ENCODE measurements at places on chromosomes 1 and 21.

DNA sequence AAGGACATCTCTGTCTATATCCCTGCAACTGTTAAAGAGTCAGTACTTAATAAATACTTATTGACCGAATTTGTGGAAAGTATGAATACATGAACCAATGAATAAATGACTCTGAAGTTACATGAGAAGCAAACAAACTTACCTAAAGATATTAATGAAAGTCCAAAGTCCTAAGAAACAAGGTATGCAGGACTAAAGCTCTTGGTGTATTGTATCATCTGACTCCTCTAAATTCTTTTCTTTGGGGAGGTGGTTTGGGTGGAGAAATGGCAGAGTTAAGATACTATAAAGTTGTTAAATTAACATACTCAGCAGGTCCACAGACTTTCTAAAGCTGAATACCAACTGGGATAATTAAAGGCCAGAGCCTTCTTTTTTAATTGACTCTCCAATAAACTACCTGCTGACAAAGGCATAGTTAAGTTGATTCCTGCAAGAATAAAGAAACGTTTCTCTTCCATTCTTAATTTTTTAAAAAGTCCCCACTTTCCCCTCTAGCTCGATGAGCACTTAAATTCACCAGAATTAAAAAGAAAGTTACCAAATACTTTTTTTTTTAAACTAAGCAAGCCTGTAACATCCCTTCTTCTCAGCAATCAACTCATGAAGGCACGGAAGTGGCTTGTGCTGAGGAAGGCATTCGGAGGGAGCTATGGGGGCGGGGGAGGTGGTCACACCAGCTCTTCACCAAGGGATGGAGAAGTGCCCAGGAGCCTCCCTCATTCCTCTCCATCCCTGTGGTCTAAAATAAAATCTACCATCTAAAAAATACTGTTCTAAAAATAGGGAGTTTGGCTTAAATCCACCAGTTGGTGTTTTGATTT lies 61.1 kb downstream of the GADD45A start:
- DNase-seq: no peak

GRCh38 chr1:9249534-9250410 lies 15.2 kb downstream of the H6PD start:
- no peak for DNase-seq

DNA sequence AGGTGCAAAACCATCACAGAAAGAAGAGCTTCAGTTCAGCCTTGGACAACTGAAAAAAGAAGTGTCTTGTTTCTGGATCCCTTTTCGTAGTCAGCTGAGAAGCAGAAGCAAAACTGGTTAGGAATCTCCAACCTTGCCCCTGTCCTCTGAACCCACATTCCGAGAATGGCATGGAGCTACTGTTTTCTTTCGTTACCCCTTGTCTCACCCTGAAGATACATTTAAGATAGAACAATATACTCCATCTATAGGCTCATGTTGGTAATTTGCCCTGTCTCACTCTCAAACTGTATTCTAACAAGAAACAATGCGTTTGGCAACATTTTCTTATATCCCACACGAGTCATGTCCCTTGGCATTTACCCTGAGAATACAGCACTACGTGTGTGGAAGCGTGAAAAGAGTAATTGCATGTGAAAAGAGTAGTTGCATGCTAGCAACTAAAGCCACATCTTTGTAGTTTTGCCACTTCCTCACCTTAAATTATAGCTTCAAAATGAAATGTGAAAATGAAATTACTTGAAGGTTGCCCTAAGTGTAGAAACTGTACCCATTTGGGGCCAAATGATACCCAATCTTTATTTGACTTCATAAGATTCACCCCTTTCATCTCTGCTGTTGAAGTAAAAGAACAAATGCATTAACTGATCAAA lies 5.3 kb downstream of the SLAMF7 start:
- no peak for DNase-seq

GRCh38 chr1:202967684-202968281 lies 726 bp upstream of the CYB5R1 start:
- DNase-seq: no peak

DNA sequence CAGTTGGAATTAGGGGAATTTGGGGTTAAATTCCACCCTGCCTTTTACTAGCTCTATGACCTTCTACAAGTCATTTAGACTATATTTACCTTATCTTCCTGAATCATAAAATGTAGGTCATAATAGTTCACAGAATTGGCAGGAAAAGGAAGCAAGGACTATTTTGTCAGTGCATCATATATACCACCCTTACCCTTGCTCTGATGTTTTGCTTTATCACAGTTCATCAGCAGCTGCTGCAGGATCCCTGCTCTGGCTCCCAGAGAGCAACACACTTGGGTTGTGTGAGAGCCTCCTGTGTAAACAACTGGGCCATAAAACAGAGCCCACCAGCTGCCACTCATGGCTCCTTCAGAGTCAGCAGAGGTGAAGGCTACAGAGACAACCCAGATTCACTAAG lies 631.6 kb upstream of the CAMK1G start:
- no peak for DNase-seq

DNA sequence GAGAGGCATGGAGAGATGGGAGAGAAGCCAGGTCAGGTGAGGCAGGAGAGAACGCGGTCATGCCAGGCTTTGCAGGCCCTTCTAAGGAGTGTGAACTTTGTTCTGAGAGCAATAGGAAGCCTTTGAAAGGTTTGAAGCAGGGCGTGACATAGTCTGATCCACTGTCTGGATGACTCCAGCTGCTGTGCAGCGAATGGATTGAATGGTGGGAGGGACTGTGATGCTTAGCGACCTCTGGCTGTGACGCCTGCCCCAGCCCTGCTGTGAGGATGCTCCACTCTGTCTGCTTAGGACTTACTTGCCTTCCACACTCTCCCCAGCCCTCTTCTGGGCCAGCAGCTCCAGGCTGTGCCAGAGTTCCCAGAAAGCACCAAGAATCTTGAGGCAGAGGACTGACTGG lies 41.8 kb upstream of the POU3F1 start:
- DNase-seq: peak; percentile 63
